ENCODE measurements at places on chromosomes 4 and X. TPM values are rescaled to one million over a fixed set of nuclear protein-coding genes. Genes with fewer than 3 reads are reported as not detected.

Gene CYBB
- total RNA-seq, result 75.1 TPM

Gene RAP1GDS1
- total RNA-seq, result 16.1 TPM

Gene PABPC1L2B
- not detected for total RNA-seq

Gene SLC9A6
- 15.7 TPM for total RNA-seq

Gene TLR6
- total RNA-seq, result 2.7 TPM

Gene TRIM2
- total RNA-seq, result 22.6 TPM

Gene IL13RA2
- not detected for total RNA-seq

Gene AKAP4
- not detected for total RNA-seq

Measured in left cardiac atrium (tissue), 4 donors.